ENCODE measurements at places on chromosomes 1 and 21. TPM values are rescaled to one million over a fixed set of nuclear protein-coding genes. Genes with fewer than 3 reads are reported as not detected.

GRCh38 chr1:109531826-109532364 is 7.8 kb upstream of the GPR61 start:
- DNase-seq, result no peak

GRCh38 chr1:172378109-172378760 is 42.2 kb upstream of the C1orf105 start:
- no peak for DNase-seq

The FMOD gene
- total RNA-seq, result 5.6 TPM

DNA sequence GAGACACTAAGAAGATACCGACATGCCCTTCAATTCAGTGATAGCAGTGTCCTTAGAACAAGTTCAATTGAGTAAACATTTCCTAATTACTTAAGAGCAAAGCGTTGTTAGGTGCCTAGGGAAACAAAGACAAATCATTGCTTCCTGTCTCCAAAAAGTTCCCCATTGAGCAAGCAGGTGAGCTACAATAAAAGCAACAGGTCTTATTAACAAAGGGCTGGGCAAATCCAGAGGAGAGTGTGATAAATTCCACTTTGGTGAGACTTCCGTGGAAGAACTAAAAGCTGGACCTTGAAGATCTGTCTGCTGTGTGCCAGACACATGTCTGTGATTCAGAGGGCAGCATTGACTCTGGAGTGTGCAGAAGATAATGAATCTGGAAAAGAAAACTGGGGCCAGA is 1.9 kb upstream of the TUT4 start:
- DNase-seq, result no peak

The SLC44A5 gene
- 0.06 TPM for total RNA-seq

- DNase-seq, result no peak
These were observed 3.4 kb downstream of the IGSF21 start for GRCh38 chr1:18110968-18111367.

The ARHGEF10L gene
- 49.6 TPM for total RNA-seq

- no peak for DNase-seq
These were observed 35.2 kb upstream of the KIRREL1 start for GRCh38 chr1:157958263-157958662.

- peak; percentile 39 for DNase-seq
These were observed 70.2 kb downstream of the FOXD2 start for GRCh38 chr1:47507881-47508701.

DNA sequence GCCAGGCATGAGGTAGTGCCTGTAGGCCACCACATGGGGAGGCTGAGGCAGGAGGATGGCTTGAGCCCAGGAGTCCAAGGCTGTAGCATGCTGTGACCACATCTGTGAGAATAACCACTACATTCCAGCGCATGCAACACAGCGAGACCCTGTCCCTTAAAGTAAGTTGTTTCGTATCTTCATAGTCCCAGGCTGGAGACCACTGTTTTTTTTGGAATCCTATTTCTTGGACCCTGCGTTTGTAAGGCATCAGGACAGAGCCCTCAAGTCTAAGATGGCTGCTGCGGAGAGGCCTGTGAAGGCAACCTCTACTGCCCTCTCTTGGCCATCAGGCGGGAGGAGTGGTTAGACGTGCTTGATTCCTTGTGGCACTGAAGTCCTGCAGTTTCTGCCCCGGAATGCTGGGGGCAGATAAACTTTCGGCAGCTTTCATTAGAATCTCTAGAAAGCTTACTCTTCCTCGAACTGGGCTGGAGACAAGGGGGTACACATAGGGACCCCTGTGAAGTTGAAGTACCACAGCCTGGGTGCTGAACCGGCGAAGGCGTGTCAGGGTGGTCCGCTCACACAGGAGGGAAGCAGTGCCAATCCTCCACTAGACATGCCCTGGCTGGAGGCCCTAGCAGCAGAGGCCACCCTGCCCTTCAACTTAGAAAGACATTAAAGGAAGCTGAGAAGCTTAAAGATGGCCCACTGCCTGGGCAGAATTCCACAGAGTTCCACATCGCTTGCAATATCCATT is 36.6 kb downstream of the RABIF start:
- DNase-seq, result no peak

Measured in psoas muscle (tissue), 8 donors.